Left cardiac atrium (tissue), 4 donors: ENCODE measurements at places on chromosomes 2 and 18. TPM values are rescaled to one million over a fixed set of nuclear protein-coding genes. Genes with fewer than 3 reads are reported as not detected.

TMEM178A gene
- total RNA-seq, result 2.0 TPM

SP9 gene
- not detected for total RNA-seq

KHK gene
- total RNA-seq, result 3.0 TPM

UGT1A3 gene
- not detected for total RNA-seq

CHRNA1 gene
- not detected for total RNA-seq

ANKMY1 gene
- 8.1 TPM for total RNA-seq

RAB6D gene
- total RNA-seq, result 0.09 TPM

SERPINB11 gene
- not detected for total RNA-seq

KLHL41 gene
- 95.9 TPM for total RNA-seq

SCYGR4 gene
- not detected for total RNA-seq

NDUFB3 gene
- total RNA-seq, result 325 TPM

HAAO gene
- total RNA-seq, result 2.5 TPM

FARSB gene
- total RNA-seq, result 23.2 TPM

HOXD13 gene
- total RNA-seq, result not detected

CD28 gene
- 2.9 TPM for total RNA-seq

MGAT4A gene
- 41.6 TPM for total RNA-seq

CD8B2 gene
- total RNA-seq, result not detected

MARCHF7 gene
- total RNA-seq, result 59.9 TPM

OSR1 gene
- total RNA-seq, result 67.9 TPM

TUBA3E gene
- 6.0 TPM for total RNA-seq

GCG gene
- not detected for total RNA-seq

NPAS2 gene
- total RNA-seq, result 33.8 TPM

ASB1 gene
- 43.2 TPM for total RNA-seq

SLC23A3 gene
- total RNA-seq, result 0.47 TPM

SMCHD1 gene
- total RNA-seq, result 24.5 TPM

LDLRAD4 gene
- 28.9 TPM for total RNA-seq

LYG2 gene
- total RNA-seq, result not detected
